ENCODE measurements at places on chromosomes 11 and 22. TPM values are rescaled to one million over a fixed set of nuclear protein-coding genes. Genes with fewer than 3 reads are reported as not detected.

CAPN5 gene
- 19.4 TPM for total RNA-seq

CLDN5 gene
- 1.9 TPM for total RNA-seq

NXPE4 gene
- total RNA-seq = not detected

OR52N5 gene
- not detected for total RNA-seq

PTPN5 gene
- total RNA-seq = not detected

MRGPRX1 gene
- not detected for total RNA-seq

CD3G gene
- not detected for total RNA-seq

C11orf98 gene
- total RNA-seq = 20.8 TPM

UCP3 gene
- 0.17 TPM for total RNA-seq

TTC36 gene
- 1.4 TPM for total RNA-seq

CCDC73 gene
- total RNA-seq = 0.30 TPM

KIAA1671 gene
- 31.1 TPM for total RNA-seq

TRIM51 gene
- total RNA-seq = not detected

GAL3ST3 gene
- 0.87 TPM for total RNA-seq

POTEH gene
- not detected for total RNA-seq

MS4A3 gene
- total RNA-seq = not detected

LRRC74B gene
- not detected for total RNA-seq

RFPL2 gene
- total RNA-seq = 0.10 TPM

MS4A6A gene
- total RNA-seq = not detected

CHADL gene
- 0.87 TPM for total RNA-seq

LARGE2 gene
- total RNA-seq = 1.2 TPM

YPEL1 gene
- 1.0 TPM for total RNA-seq

MRGPRX4 gene
- not detected for total RNA-seq

SYT8 gene
- not detected for total RNA-seq

MEI1 gene
- 0.52 TPM for total RNA-seq

TUB gene
- total RNA-seq = under 0.01 TPM

CHKA gene
- 23.6 TPM for total RNA-seq

GLYATL1 gene
- total RNA-seq = 5.0 TPM

SVIP gene
- 8.9 TPM for total RNA-seq

SULT4A1 gene
- total RNA-seq = not detected

HOATZ gene
- not detected for total RNA-seq

TCP11L1 gene
- total RNA-seq = 18.4 TPM

NOX4 gene
- 26.8 TPM for total RNA-seq

FAM111B gene
- total RNA-seq = 0.89 TPM

XKR3 gene
- 0.15 TPM for total RNA-seq

PANX3 gene
- total RNA-seq = not detected

BTBD18 gene
- not detected for total RNA-seq

PGA5 gene
- not detected for total RNA-seq

ARHGAP8 gene
- total RNA-seq = 5.3 TPM

WT1 gene
- total RNA-seq = 0.17 TPM

IFITM1 gene
- 7.6 TPM for total RNA-seq

PICK1 gene
- total RNA-seq = 52.0 TPM

TANGO2 gene
- 34.9 TPM for total RNA-seq

OTOG gene
- not detected for total RNA-seq

UEVLD gene
- 46.6 TPM for total RNA-seq

NNMT gene
- 2,593 TPM for total RNA-seq

C11orf21 gene
- 0.10 TPM for total RNA-seq

ZNF214 gene
- 8.4 TPM for total RNA-seq

SERHL2 gene
- 1.2 TPM for total RNA-seq

ACR gene
- total RNA-seq = not detected

GRK2 gene
- total RNA-seq = 71.8 TPM

MS4A6E gene
- not detected for total RNA-seq

LSP1 gene
- total RNA-seq = not detected

MISFA gene
- not detected for total RNA-seq

DEFB131B gene
- not detected for total RNA-seq
